ENCODE measurements at places on chromosomes 2 and 18.

- no peak for DNase-seq
These were observed 47.5 kb downstream of the CHRNA1 start for GRCh38 chr2:174716785-174717184.

GRCh38 chr18:32879497-32879896 lies 106.7 kb upstream of the KLHL14 start:
- DNase-seq, result no peak

GRCh38 chr2:24105816-24106215 lies 17.3 kb downstream of the PFN4 start:
- DNase-seq, result no peak

- DNase-seq, result no peak
These were observed 69.5 kb downstream of the EVA1A start for GRCh38 chr2:75491129-75491753.

- DNase-seq, result no peak
These were observed 55.1 kb downstream of the TNS1 start for GRCh38 chr2:217947383-217948350.

DNA sequence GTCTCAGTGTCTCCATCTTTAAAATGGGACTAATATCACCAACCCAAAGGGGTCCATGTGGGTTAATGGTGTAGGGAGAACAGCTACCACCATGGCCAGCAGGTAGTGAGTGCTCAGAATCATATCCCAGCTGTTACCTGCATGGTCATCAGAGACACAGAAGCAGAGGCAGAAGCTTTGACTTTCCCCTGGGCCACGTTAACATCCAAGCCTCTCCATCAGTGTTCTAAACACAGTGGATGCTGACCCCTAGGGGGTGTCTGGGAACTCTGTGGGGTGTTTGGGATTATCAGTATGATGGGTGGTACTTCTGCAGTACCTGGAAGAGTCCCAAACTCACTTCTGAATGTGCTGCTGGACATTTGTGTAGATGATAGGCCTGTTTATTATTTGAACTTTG lies 93.6 kb downstream of the GYPC start:
- peak; percentile 28 for DNase-seq

DNA sequence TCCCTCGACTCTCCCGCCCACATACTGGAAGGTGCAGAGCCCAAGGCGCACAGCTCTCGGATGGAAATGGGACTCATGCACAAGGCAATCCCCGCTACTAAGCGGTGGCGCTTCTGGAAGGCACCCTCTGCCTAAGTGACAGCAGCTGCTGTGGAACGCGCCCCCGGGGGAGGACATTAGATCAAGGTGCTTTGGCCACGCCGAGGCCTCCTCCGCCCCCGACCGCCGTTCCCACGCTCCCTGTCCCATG lies 202 bp downstream of the MCEE start:
- DNase-seq, result no peak
